GM23248 (cell line): ENCODE measurements at places on chromosomes 1 and 21.

- DNase-seq = peak; percentile 17
Observed at GRCh38 chr1:208251911-208252835, 8.0 kb upstream of the PLXNA2 start.

GRCh38 chr1:26003756-26004155 lies 5.9 kb upstream of the PAFAH2 start:
- DNase-seq = no peak

DNA sequence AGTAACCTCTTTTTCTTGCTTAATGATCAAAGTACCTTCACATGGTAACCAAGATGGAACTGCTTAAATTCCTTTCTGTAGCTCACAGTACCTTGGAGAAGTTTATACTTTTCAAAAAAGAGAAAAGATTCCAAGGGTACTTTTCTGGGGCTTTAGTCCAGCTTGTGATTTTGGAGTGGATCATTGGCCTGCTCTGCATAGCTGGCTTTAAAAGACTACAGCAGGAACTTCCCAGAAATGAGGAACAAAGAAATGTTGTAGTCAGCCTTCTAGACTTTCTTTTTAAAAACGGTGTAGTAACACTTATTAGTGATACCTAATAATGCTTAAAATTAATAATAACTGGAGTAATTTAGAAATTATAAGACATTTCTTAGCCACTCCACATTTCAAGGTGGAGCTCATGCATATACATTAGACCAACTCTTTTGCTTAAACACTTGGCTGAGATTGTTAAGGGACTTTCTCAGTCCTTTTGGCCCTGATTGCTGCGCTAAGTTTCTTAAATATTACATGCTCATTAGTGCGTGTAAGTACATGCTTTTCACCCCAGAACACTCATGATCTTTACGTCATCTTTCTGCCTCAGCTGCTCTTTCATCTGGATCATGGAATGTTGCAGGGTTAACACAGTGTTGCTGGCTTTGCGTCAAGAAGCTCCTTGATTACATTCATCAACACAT lies 57.3 kb downstream of the SDCCAG8 start:
- no peak for DNase-seq

DNA sequence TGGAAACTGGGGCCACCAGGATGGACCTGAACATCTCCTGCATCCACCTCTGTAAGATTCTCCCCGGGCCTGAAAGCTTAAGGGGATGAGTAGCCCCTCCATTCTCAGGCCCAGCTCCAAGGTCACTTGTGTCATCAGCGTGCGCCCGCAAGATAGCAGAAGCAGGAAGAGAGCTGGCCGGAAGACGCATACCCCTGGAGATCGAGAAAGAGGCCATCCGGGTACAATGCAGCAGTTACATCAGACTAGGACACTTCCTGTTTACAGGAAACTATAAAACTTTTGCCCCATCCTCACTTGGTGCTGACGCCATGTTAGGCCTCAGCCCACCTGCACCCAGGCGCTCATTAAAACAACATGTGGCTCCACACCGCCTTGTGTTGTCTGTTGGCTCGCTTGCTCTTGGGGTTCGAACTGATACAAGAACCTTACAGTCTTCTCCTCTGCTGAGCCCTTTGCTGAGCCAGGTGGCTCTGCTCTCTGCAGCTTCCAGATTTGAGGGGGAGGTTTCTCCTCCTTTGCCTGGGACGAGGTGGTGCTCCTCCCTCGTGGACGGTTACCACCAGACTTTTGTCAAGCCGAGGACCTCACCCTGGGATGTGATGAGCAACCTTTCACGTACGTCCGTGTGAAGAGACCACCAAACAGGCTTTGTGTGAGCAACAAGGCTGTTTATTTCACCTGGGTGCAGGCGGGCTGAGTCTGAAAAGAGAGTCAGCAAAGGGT lies 277.5 kb upstream of the C1orf174 start:
- DNase-seq = no peak

DNA sequence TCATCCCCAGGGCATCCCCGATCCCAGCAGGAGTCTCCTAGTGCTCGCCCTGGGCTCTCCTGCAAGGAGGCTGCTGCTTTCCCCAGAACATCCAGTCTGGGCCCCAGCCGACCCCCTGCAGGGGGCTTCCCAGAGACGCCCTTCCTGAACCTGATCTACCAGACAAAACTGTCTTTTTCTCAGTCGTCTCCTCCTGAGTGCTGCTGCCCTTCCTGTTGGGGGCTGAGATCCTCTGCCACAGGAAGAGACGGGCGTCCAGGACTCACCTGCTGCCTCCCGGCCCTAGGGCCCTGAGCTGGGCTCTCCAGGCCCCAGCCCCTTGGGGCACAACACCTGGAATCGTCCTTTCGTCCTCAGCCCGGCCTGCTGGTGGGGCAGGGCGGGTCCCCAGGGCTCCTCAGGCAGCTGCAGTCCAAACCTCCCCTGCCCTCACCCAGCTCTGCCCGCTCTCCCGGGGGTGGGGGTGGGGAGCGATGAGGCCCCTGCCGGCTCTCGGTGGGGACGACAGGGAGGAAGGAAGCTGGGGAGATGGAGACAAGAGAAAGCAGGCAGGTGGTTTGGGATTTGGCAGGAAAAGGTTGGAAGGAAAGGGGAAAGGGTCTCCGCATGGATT lies 36.9 kb downstream of the TP73 start:
- no peak for DNase-seq

- DNase-seq = peak; percentile 56
Observed at GRCh38 chr21:38637161-38637560, 138.9 kb upstream of the ERG start.

- no peak for DNase-seq
Observed at GRCh38 chr21:22019766-22020165, 1021.6 kb downstream of the NCAM2 start.

DNA sequence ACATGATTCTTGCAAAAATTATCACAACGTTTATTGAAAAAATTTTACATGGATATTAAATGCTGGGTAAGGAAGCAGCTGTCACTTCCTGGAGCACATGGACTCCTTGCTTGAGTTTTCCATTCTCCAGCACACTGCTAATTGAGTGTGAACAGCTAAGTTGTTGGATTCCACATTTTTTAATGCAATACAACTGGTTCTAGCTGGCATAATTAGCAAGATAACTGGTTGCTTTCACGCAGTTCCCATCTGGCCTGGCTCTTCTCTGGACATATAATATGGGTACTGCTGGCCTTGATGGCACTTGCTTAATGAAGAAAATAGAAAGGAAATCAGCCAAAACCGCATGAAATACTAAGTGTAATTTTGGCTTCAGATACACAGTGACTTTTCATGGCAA lies 26.6 kb downstream of the RGS21 start:
- DNase-seq = no peak
